ENCODE measurements at places on chromosomes 16 and 17.

DNA sequence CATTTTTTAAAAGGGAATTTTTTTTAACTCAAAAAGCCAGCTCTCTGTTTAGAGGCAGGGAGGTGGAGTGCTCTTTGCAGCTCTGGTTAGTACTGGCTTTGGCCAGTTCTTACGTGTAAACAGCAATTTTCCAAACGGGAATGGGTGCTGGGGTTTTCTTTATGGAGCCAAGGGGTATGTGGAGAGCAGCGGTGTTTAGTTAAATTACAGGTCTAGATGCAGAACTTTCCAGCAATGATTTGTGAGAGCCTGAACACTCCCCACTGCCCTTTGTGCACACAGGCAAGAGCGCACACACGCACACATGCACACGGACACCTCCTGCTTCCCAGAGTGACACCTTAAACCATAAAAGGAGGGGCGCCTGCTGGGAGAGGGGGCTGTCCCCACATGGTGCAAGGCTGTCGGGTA, 140.2 kb downstream of the MSI2 start:
- no peak for DNase-seq

DNA sequence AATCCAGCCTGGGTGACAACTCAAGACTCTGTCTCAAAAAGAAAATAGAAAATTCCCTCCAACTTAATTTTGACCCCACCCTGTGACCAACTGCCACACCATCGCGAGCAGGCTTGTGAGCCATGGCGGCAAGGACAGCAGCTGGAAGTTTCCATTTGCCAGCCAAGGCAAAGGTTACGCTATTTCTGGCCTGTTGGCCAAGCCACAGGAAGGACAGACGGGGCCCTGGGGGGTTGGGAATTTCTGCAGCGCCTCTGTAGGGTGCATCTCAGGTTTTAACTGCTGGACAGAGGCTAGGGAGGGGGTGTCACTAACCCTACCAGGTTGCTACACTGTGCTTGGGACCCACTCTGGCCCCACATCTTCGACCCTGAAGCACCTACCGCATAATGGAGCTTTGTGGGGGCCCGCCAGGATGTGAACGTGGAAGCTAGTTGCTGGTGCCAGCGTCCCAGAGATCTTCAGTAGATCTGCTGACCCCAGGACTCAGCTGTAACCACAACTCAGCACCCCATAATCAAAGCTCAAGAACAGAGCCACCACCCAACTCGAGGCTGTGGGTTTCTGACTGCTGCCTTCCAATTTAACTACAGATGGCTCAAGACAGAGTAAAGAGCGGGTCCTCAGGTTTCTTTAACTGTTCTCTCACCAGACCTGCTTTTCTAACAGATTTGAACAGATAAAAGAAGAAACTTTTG, 10.9 kb downstream of the KIFC3 start:
- no peak for DNase-seq

DNA sequence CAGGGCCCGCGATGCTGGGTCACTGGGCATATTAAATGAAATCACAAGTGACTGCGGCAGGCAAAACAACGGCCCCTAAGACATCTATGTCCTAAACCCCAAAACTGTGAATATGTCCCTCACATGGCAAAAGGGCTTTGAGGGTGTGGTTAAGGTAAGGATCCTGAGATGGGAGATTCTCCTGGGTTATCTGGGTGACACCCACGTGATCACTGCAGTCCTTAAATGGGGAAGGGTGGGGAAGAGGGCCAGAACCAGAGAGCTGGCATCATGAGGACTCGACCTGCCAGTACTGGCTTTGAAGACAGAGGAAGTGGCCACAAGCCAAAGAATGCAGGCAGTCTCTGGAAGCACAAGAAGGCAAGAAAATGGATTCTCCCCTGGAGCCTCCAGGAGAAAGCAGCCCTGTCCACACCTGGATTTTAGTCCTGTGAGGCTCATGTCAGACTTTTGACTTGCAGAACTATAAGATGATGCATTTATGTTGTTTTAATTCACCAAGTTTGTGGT, 12.5 kb downstream of the COTL1 start:
- no peak for DNase-seq

DNA sequence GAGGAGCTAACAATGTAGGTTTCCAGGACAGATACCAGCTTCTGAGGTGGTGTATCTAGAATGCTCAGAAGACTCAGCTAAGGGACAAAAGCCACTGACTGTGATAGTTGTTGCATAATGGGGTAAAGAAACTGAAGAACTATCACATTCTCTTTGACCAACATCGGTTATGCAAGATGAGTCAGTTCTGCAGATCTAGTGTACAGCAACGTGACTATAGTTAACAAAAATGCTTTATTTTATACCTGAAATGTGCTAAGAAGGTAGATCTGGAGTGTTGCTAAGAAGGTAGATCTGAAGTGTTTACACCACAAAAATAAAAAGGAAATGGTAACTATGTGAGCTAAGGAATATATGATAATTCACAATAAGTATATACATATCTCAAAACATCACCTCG, 2.5 kb downstream of the KRTAP9-6 start:
- no peak for DNase-seq

DNA sequence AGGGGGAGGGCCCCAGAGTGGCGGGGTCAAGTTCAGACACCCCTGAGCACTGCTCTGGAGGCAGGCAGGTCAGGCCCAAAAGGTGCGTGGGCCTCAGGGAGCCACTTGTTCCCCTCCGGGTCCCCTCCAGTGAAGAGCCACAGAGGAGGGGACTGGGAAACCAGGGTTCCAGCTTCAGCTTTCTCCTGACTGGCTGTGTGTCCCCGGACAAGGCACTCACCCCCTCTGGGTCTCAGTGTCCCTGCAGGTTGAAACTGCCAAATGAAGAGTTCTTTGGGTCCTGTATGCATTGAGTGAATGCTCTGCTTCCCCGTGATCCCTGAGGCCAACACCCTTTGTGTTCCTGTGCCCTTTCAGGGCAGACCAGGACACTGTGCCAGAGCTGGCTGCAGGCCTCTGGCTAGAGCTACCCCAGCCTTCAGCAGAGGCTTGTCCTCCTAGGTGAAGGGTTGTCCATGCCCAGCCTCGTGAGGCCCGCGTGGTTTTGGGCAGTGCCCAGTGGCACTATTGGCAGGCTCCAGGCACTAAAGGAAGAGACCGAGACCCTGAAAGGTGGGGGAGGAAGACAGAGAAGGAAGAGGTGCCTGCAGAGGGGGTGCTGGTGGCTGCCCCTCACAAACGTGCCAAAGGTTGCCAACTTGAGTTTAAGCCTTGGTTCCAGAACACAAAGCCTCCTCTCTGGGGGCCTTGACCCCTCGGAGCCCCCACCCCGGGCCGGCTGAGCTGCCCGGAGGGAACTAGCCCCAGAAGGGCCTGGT, 13.3 kb upstream of the WNT3 start:
- no peak for DNase-seq

DNA sequence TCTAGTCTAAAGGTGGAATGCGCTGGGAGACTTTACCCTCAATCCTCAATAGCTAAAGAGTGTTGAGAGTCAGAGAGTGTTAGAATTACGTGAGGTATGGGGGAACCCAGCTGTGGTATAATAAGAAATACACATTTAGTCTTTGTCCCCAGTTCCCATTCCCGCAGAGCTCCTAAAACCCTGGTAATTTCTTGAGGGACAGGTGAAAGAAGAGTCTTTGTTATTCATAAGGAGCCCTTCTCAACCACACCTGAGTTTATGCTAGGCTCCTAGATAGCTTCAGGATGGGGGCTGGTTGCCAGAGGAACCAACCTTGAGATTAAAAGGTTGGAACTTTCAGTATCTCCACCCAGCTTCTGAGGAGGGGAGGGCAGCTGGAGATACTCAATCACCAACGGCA, 5.8 kb downstream of the ZNF18 start:
- no peak for DNase-seq

DNA sequence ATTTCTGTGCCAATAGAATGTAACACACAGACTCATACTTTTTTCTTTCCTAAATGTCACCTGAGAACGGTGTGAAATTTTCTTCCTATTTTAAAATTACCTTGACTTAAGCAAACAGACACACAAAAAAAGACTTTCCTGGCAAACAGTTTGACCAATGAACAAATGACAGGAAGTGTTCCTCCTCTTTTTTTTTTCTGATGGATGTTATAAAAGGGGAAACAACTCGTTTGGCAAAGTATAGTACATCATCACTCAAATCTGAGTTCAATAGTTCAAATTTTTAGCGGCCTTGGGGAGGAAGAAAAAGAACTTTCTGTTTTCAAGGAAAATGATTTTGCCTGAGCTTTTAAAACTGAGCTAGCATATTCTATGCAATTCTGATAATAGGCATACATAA, 19.8 kb downstream of the HS3ST3A1 start:
- DNase-seq = no peak

GRCh38 chr17:48463526-48463925, 33.5 kb upstream of the SKAP1 start:
- DNase-seq = no peak

GRCh38 chr17:82269138-82269881, 4.2 kb downstream of the CSNK1D start:
- no peak for DNase-seq

DNA sequence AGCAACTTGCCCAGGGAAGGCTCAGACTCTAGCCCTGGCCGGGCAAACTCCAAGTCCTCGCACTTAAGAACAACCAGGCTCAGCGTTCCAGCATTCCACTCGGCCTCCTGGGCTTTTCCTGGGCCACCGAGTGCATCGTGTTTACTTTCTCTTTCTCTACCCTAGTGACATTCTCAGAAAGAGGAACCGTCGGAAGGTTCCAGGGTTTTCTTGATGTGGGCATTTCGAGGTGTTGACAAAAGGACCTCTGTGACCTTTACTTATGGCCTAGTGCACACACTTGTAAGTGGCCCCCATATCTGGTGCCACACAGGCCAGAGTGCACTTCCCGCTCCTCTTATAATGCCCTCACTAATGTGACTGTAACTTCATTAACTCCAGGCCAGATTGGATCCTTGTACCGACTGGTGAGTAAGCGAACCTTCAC, 3.1 kb upstream of the BANP start:
- no peak for DNase-seq

DNA sequence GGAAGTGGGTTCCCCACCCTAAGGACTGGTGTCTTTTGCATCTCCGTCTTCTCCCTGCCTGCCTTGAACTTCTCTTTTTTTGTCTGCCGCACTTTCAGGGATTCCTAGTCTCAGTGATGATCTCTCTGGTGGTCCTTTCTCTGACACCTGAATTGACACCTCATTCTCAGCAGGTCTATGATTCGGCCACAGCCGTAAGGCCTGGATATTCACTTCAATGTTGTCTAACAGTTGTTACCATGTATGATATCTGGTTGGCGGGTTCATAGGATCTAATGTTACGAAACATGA, 25.1 kb upstream of the SLC47A1 start:
- no peak for DNase-seq

DNA sequence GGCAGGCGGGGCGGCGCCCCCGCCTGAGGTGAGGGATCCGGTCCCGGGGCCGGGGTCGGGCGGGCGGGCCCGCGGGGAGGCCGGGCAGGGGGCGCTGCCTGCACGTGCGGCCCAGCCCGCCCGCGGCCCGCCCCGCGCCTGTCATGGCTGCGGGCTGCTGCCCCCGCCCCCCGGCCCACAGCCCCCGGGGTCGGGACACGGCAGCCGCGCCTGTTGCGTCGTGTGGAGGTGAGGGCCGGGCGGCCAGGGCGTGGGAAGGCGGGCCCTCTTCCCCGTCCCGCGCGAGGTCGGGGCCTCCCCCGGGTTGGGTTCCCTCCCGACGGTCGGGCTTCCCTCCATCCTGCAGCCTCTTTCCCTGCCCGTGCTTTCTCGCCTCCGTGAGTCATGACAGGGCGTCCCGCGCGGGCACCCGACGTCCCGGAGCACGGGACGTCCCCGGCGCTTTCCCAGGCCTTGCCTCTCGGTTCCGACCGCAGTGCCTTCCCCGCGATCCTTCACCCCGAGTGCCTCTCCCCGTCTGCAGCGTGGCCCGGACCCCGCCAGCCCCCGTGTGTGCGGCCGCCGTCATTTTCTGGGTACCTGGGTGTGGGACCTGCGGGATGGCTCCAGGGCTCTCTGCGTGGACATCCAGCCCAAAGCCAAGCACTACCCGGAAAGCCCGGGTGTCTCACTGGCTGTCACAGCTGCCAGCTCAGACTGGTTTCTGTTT, 76.7 kb downstream of the CHD9 start:
- peak; percentile 59 for DNase-seq

GRCh38 chr17:38867968-38868816, 1.7 kb upstream of the LASP1 start:
- no peak for DNase-seq

GRCh38 chr17:32120141-32120540, 22.2 kb upstream of the RHOT1 start:
- no peak for DNase-seq

GRCh38 chr16:19242987-19243575, 42.5 kb upstream of the CLEC19A start:
- DNase-seq = no peak

DNA sequence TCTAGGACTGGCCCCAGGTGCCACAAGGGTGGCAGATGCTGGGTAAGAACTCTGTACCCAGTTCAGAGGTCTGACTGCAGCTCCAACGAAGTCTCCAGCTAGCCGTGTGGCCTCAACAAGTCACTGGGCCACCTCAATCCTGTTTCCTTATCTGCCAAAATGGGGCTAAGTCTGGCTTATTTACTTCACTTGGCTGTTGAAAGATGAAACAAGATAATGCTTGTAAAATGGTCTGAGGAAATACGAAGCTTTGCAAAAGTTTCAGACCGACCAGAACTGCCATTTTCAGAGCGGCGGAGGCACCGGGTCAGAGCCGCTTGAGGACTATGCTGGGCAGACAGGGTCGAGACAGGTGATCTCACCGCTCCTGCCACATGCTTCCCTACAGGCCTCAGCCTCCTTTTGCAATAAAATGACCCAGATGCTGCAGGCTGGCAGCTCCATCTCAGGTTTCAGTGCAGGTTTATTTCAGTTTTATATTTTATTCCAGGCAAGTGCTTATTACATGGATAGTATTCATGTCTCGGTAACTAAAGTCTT, 17.2 kb downstream of the MNT start:
- DNase-seq = no peak

DNA sequence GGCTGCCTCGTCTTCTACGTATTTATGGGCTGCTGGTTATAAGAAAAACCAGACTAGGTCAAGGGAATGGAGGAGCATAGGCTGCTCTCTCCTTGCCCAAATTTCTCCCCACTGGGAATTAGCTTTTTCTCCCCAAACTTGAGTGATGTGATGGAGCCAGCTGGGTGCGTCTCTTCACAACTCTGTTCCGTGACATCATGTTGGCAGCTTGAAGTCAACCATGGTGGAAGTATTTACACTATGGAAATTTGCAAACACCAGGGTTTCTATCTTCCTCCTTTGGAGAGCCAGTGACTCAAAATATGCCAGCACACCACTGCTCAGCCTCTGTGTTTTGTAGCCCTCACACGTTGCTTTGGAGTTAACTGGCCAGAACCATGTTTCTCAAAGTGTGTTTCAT, 78.1 kb downstream of the OR1D5 start:
- no peak for DNase-seq

- DNase-seq = no peak
These were observed 53.4 kb downstream of the PIMREG start for GRCh38 chr17:6497496-6498221.

- DNase-seq = no peak
These were observed 4.4 kb upstream of the CBFB start for GRCh38 chr16:67024384-67025209.

GRCh38 chr16:14353340-14353739, 276.7 kb downstream of the PARN start:
- no peak for DNase-seq

Measured in stimulated activated CD4-positive, alpha-beta T cell treated with anti-CD3 and anti-CD28 coated beads, Interleukin-4, amount 100 ng/mL, for 4 hours (primary cell).